GM06990 (cell line): ENCODE measurements at places on chromosomes 1 and 21.

DNA sequence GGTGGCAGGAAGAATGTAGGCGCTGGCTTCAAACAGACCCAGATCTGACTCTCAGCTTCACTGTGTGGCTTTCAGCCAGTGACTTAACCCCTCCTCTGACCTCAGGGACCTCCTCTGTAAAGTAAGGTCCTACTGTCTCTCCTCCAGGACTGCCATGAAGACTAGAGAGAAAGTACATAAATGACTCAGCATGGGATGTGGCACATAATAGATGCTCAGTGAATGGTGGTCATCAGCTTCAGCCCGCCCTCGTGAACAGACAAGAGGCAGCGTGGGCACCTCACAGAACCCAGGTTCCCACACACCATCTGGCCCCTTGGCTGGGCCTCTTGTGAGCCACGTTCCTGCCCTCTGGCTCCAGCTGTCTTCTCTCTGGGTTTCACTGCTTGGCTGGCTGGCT is 126.0 kb downstream of the SYF2 start:
- peak; percentile 41 for DNase-seq

GRCh38 chr1:60386249-60386648 is 312.7 kb upstream of the C1orf87 start:
- no peak for DNase-seq

- no peak for DNase-seq
These were observed 29.2 kb downstream of the IPP start for GRCh38 chr1:45721207-45721606.

GRCh38 chr1:219503604-219504003 is 109.3 kb downstream of the ZC3H11B start:
- no peak for DNase-seq

DNA sequence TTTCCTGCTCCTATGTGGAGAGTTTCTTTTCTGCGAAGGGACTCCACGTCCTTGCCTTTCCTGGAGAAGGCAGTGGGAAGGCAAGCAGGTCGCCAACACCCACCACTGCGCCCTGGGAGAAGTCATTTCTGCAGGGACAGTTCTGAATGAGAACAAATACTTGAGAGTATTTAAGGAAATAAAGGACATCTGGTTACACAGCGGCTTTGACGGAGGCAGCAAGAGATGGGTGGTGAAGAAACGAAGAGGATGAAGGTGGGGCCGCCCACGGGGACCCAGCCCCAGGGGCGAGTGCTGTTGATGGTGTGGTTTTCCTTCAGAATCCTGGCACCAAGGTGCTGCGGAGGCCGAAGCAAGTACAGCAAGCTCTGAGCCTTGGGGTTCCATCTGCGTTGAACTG is 75.5 kb downstream of the PSMG1 start:
- no peak for DNase-seq

DNA sequence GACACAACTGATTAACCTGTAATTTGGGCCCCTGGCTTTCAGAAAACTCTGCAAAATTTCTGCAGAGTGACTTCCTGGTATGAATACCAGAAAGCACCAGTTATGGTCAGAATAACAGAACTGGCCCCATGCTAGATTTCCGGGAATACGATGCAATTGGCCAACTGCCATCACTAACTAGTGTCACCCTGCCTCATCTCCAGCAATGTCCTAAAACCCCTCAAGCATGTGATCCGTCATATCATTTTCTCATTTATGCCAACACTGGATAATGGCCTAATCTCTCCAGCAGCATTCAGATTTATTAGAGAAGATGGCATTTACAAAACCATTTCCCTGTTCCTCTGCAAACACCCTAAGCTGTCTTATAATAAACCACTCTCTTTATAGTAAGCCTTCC is 15.4 kb downstream of the KAZN start:
- no peak for DNase-seq

GRCh38 chr1:32972814-32973428 is 8.3 kb upstream of the RNF19B start:
- no peak for DNase-seq

GRCh38 chr1:93707956-93708355 is 26.3 kb upstream of the BCAR3 start:
- DNase-seq = peak; percentile 70

DNA sequence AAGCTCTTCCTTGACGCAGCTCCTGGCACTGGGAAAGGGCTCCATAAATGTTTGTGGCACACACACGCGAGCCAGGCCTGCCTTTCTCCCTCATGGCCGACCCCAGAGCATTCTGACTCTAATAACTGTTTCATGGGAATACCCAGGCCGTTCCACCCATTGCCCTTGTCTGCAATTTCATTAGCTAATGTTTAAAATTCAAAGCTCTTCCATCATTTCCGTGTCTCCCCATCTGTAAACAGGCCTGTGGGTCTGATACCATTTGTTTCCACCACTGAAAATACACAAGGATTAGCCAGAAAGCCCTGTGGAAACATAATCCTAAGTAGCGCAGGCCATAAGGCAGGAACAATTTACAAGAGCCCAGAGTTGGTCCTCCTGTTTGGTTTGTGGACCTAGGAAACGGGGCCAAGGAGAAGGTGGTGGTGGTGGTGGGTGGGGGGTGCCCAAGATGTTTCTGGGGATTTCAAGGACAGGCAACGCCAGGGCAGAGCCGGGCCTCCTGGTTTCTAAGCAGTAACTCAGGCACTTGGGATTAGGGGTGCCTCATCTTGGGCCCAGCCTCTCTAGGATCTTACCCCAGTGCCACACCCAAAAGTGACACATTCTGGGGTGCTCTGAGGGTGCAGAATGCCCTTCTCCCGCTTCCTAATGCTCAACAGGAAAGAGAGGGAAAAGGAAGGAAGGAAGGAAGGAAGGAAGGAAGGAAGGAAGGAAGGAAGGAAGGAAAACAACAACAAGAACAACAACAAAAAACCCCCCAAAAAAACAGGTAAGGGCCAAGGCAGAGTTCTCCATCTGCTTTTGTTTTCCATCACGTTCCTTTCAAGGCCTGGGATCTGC is 79.4 kb downstream of the SSBP3 start:
- no peak for DNase-seq

- no peak for DNase-seq
These were observed 10.7 kb downstream of the SH2D2A start for GRCh38 chr1:156805766-156806511.

DNA sequence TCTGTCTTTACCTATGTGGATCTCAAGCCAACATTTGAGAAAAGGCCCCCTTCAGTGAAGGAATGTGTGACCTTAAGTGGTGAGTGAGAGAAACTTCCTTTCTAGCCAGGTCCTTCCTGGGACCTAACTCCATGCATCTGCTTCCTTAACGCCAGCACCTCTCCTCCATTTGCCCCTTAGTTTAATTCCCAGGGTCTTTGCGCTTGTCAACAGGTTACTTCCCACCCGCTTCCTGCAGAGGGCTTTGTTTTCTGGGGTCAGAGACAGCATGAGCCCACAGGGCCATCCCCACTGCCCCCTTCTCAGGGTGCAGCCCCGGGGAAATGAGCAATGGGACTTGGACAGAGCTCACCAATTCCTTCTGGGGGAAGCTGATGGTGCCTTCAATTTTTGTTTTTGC is 54.8 kb downstream of the EVA1C start:
- DNase-seq = no peak

DNA sequence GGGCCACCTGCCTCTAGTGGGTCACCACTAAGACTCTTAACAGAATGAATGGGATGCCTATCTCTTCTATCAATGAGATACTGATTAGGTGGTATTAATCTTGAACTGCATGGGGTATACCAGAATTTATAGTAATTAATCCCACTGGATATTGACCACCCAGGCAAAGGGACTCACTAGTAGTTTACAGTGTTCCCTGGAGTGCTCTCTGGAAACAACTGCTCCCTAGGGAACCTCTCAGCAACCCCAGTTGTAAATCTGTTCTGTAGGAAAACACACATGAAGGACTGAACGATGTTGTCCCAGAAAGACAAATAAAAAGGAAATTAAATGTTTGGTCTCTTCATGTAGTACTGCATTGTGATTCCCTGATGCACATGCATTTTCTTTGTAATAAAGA is 430.5 kb downstream of the HLX start:
- no peak for DNase-seq

- no peak for DNase-seq
These were observed 19.0 kb upstream of the SSBP3 start for GRCh38 chr1:54425152-54425584.

GRCh38 chr1:8663915-8664329 is 153.5 kb downstream of the RERE start:
- DNase-seq = no peak

DNA sequence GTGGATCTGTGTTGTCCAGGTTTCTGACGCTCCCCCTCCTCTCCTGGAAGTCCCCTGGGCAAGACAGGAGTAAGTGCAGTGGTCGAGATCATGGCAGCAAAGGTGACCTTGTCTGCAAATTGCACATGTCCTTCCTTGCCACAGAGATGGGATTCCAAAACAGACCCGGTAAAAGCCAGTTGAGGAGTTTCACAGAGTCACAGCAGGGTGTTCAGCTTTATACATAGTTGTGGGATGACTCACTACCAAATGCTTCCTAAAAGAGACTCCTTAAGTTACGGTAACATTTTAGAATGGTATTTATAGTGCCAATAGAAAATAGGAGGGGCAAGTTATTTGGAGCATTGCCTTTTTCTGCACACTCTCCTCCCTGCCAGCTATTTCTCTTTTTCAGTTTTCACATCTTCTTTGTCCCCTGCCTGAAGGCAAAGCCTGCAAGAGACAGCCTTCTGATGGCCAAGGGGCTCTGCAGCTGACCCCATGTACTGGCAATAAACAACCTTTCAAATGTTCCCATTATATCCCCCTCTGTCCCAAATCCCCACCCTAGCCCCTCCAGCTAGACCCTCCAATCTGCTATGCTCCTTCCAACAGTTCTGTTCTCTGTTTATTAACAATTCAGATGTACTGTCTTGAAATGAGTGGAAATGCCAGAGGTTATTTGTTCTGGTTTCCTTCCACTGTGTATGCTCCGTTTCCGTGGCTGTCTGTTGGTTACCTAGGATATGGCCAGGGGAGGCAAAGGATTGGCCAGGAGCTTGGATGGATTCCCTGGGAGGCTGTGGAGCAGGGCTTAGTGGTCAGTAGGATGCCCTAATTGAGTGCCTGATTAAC is 115.0 kb downstream of the TGFB2 start:
- no peak for DNase-seq

- DNase-seq = peak; percentile 48
These were observed 141.1 kb upstream of the SAMSN1 start for GRCh38 chr21:14687268-14687625.

DNA sequence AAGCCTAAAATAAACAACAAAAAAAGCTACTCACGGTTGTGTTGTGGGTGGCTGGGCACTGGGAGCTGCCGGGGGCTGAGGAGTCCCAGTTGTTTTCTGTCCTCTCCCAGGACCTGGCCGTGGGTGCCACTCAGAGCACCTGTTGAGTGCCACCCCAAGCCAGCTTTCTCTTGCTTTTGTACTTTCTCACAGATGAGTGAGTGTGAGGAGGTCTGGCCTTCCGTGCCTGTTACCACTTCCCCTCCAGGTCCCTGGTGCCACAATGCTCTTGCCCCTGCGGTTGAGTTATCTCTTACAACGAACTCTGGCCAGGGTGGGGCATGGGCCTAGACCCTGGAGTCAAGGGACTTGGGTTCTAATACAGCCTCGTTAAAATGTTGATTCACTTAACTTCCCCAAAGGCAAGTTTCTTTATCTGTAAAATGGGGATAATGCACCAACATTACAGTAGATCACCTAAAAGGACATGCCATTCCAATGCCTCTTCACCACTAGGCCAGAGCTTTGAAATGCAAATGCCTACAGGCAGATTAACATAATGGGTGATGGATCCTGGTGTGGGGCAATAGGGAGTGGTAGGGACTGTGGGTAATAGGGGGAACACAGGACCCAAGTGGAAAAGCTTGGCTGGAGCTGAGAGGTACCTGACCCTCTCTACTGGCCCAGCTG is at the start of gene CNR2:
CNR2 (minus strand) TSS at position 151 of the 669 bp plus-strand sequence. CDS start 37,745 bp downstream, outside the sequence.
- DNase-seq = peak; percentile 73

DNA sequence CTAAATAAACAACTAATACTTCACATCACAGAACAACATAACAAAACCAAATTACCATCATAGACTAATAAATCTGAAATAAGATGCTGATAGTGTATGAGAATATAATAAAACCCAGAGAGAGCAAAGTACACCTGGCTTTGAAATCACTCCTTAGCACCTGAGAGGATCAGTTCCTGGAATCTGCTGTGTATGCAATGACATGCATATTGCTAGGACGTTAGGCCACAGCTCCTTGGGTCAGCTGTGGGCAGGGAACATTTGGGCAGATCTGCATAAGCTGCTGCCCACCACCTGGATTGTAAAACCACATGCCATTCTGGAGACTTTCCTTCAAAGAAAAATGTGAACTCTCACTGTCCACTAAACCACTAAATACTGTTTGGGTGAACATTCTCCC is 81.1 kb downstream of the NR5A2 start:
- no peak for DNase-seq

GRCh38 chr1:237115035-237115434 is 73.1 kb downstream of the RYR2 start:
- DNase-seq = no peak

DNA sequence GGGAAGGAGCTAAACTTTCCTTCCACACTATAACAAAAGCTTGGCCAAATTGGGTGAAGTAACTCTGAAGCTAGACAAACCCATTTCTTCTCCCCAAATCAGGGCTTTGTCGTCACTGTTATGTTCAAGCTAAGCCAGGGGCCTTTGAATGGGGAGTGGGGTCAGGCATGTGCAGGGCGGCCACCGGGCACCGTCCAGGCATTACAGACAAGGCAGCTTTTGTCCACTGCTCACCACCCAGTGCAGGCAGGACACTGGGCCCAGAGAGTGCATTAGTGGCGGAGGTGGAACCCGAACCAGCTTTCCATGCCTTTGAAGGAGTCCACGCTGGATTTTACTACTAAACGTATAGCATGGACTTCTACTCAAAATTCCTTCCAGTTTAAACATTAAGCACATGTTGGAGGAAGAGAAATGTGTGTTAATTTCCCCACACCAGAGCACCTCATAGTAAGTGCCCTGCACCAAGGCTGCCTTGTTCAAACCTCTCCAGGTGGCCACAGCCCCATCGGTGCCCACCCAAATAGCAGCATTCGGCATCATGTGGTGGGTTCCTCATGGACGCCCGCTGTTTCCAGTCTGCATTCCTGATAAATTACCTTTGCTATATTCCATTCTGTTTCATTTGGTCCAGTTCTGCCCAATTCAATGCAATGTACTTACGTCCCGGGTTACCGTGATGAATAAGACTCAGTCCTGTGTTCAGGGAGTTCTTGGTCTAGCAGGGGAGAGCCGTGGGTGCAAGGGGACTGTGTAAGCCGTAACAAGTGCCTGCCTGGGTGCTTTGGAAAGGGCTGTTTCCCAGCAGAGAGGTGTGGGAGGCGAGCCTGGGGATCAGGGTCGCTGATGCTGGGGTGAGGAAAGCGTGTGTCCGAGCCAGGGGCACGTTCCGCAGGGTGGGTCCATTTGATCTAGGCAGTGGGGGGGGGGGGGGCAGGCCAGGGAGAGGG is 1.6 kb downstream of the UBASH3A start:
- no peak for DNase-seq

GRCh38 chr1:151416231-151416630 is 16.9 kb downstream of the PSMB4 start:
- DNase-seq = no peak

- no peak for DNase-seq
These were observed 77.6 kb upstream of the ZNF326 start for GRCh38 chr1:89917353-89917752.
